HFF-Myc (cell line): ENCODE measurements at places on chromosomes 16 and 17.

GRCh38 chr16:68093816-68094613, 8.8 kb downstream of the NFATC3 start:
- DNase-seq, result peak; percentile 50

DNA sequence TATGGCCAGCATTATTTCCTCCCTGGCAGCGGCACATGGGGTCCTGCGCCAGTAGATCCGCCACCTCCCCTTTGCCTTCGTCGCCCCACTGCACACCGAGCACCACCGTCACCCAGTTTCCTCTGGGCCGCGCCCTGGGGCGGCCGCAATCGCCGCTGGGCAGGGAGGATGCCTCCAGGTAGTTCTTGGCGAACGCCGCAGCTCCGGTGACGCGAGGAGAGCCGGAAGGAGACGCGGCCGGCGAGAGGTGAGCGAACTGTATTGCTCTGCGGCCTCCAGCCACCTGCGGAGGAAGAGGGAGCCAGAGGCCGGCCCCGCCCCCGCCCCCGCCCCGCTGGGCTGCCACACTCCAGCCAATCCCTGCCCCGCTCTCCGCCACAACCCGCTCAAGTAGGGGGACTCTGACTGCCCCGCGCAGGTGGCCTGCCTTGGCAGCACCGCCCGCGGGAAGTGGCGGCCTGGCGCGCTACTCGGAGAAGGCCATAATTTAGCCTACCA, 11.8 kb upstream of the SLFN13 start:
- DNase-seq, result no peak

DNA sequence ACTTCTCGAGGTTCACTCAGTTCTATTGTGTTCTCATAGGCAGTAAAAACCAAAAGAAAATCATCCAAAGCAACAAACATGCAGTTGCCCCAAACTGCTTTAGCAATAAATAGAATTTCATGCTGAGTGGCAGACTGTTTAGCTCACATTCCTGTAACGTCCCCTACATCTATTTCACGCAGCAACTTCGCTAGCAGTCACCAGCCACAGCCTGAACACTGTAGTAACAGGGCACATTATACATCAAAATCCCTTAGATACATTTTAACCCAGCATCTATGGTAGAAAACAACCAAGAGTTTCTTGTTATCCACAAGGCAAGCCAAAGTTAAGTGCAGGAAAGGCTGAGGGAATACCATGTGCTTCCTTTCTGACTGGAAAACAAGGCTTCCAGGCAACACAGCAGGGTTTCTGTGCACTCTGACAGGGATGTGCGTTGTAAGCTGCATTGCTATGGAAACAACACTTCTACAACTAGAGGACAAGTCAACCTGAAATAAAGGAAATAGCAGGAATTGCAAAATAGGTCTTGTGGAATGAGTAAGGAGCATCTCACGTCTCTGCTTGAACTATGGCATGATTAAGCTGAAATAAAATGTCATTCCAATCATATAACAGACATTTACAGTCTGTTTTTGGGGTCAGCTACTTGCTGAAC, 55.4 kb downstream of the CFDP1 start:
- peak; percentile 80 for DNase-seq

GRCh38 chr16:89536886-89537548, 23.5 kb upstream of the RPL13 start:
- no peak for DNase-seq

DNA sequence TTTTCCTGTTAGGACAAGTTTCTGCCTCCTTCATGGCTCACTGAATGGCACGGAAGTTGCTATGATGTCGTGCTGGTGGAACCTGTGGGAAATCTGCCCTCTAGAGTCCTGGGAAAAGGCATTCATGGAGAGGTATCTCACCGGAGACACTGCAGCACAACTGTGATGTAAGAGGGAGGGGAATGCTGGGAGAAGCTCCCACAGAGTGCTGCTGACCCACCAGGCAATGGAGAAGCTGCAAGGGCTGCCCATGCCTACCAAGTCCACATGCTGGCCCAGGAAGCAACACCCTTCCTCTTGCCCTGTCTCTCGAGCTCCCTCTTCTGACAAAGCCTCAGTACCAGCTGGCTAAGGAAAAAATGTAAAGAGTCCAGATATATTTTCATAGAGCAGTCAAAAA, 45.2 kb upstream of the SLC5A11 start:
- DNase-seq, result no peak

DNA sequence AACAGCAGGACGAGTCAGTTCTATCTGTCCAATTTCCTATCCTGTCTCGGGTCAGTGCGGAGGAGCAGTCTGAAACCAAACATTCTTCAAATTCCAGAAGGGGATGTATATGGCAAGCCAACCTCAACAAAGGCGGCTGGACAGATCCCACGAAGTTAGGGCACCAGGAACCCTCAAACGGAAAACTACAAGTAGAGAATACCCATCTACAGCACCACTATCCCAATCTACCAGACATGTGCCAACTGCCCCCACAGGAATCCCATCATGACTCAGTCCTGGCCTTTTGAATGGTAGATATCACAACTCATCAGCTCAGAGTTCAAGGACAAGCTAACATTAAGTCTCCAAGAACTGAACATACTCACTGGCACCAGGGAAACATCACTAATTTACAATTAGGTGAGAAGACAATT, 2.3 kb downstream of the NAT9 start:
- DNase-seq, result no peak

GRCh38 chr16:87595712-87596111, 6.6 kb upstream of the JPH3 start:
- DNase-seq, result no peak

DNA sequence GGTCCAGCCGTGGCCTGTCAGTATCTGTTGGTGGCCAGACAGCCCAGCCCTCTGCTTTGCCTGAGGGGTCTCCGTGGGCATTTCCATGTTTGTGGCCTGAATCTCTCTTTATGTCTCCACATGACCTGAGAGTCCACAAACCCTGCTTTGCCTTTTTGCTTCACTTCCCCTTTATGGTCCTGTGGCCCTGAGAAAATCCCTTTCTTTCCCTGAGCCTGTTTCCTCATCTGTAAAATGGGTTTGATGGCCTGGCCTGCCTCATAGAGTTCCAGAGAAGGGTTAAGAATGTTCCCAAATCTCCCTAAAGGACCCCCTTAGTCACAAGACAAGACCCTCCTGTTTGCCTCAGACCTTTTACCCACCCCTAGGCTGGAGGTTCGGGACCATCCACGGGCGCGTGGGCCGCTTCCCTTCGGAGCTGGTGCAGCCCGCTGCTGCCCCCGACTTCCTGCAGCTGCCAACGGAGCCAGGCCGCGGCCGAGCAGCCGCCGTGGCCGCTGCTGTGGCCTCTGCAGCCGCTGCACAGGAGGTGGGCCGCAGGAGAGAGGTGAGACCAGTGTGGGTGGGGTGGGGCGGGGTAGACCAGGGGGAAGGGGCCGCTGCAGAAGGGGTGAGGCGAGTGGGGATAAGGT, 26.2 kb upstream of the ALKBH5 start:
- DNase-seq, result no peak

GRCh38 chr17:55769625-55770000, 18.8 kb downstream of the PCTP start:
- DNase-seq, result no peak
